ENCODE measurements at places on chromosomes 11 and 22. TPM values are rescaled to one million over a fixed set of nuclear protein-coding genes. Genes with fewer than 3 reads are reported as not detected.

TPBGL gene
- total RNA-seq, result 0.09 TPM

OR51G1 gene
- not detected for total RNA-seq

SYT12 gene
- 22.6 TPM for total RNA-seq

KCNQ1 gene
- 0.76 TPM for total RNA-seq

NCF4 gene
- not detected for total RNA-seq

SLC37A2 gene
- total RNA-seq, result 0.16 TPM

MS4A13 gene
- not detected for total RNA-seq

OR52E8 gene
- not detected for total RNA-seq

SIRT3 gene
- total RNA-seq, result 23.3 TPM

TSPAN18 gene
- 3.2 TPM for total RNA-seq

MCAM gene
- 11.4 TPM for total RNA-seq

TMEM45B gene
- not detected for total RNA-seq

LRRC32 gene
- total RNA-seq, result 0.17 TPM

OR52N4 gene
- not detected for total RNA-seq

HORMAD2 gene
- total RNA-seq, result not detected

KRTAP5-2 gene
- not detected for total RNA-seq

SAA1 gene
- 3.4 TPM for total RNA-seq

CEND1 gene
- 2.7 TPM for total RNA-seq

KDELR3 gene
- 18.2 TPM for total RNA-seq

SDHD gene
- total RNA-seq, result 66.1 TPM

OR5B21 gene
- total RNA-seq, result not detected

HIC2 gene
- total RNA-seq, result 2.6 TPM

FZD4 gene
- total RNA-seq, result 1.2 TPM

HBG2 gene
- not detected for total RNA-seq

PHF21B gene
- 1.0 TPM for total RNA-seq

MS4A6E gene
- total RNA-seq, result not detected

OPCML gene
- not detected for total RNA-seq

PACSIN2 gene
- 183 TPM for total RNA-seq

ZFP91 gene
- 48.4 TPM for total RNA-seq

FDX1 gene
- total RNA-seq, result 17.2 TPM

SELENOH gene
- 96.8 TPM for total RNA-seq

OR8D4 gene
- not detected for total RNA-seq

VWA5A gene
- total RNA-seq, result 0.24 TPM

AKIP1 gene
- total RNA-seq, result 43.8 TPM

OR5AP2 gene
- not detected for total RNA-seq

APOA1 gene
- total RNA-seq, result 0.13 TPM

OR51M1 gene
- not detected for total RNA-seq

PDE3B gene
- 1.9 TPM for total RNA-seq

OR4D5 gene
- not detected for total RNA-seq

MUC2 gene
- total RNA-seq, result 0.16 TPM

GGT5 gene
- 4.0 TPM for total RNA-seq

CLCF1 gene
- 34.8 TPM for total RNA-seq

MRPL16 gene
- total RNA-seq, result 70.4 TPM

SCGB1C1 gene
- total RNA-seq, result not detected

SHANK2 gene
- total RNA-seq, result 6.4 TPM

CDC45 gene
- 24.5 TPM for total RNA-seq

WNT7B gene
- total RNA-seq, result 60.1 TPM
